ENCODE measurements at places on chromosomes 1 and 21.

DNA sequence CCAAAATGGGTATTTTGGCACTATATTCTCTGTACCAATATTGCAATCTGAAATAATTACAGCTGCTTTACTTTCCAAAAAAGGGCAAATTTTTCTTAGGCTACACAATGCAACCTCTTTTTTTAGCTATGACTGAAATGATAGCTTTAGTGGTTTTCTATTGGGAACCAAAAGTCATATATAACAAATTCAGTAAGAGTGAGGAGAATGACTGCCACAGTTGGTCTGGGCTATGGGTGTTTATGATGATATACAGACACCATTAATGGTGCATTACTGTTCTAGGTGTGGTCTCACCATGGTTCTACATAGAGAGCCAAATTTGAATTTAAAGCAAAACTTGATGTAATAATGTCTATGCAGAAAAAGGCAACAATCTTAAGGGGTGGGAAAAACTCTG, 72.3 kb upstream of the PTBP2 start:
- no peak for DNase-seq

GRCh38 chr1:241631674-241632073, 8.5 kb downstream of the CHML start:
- DNase-seq = no peak

- no peak for DNase-seq
Observed at GRCh38 chr1:220044678-220045355, 1.5 kb downstream of the EPRS1 start.

- no peak for DNase-seq
Observed at GRCh38 chr21:39845571-39846130, 21.6 kb upstream of the PCP4 start.

DNA sequence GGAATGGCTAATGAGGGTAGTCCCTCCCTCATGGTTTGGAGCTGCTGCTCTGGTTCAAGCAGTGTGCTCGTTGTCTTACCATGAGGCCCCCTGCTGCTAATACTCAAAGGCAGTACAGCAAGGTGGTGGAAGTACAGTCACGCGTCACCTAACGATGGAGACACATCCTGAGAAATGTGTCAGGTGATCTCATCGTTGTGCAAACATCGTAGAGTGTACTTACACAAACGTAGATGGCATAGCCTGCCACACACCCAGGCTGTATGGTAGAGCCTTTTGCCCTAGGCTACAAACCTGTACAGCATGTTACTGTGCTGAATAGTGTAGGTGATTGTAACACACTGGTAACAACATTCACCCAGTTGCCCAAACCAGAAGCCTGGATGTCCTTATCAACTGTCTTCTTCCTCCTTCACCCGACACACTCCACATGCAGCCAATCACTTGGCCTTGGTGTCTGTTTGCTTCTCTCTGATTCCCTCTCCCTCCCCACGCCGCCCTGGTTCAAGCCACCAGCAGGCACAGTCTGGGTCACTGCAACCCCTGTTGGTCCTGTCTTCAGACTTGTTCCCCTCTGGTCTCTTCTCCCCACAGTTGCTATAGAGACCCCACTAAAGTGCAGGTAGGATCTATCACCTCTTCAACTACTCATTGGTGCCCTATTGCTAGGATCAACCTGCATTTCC, 6.0 kb upstream of the KCNA2 start:
- no peak for DNase-seq

- DNase-seq = no peak
Observed at GRCh38 chr1:113859478-113860175, 11.9 kb downstream of the PTPN22 start.

DNA sequence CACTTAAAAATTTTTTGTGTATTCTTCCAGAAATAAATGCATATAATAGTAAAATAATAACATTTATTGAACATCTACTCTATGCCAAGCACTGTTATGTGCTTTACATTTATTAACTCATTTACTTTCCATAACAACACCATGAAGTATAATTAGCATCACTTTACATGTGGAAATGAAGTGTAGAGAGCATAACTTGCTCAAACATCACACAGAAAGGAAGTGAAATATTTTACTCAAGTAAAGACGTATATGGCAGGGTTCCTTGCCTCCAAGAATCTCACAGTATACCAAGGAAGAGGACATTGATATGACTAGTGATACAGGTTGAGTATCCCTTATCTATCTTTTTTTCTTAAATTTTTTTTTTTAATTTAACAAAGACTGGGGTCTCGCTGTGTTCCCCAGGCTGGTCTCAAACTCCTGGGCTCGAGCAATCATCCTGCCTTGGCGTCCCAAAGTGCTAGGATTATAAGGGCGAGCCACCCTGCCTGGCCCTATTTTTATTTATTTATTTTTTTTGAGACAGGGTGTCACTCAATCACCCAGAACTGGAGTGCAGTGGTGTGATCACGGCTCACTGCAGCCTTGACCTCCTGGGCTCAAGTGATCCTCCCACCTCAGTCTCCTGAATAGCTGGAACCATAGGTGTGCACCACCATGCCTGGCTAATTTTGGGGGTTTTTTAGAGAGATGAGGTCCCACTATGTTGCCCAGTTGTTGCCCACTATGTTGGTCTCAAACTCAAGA, 7.7 kb upstream of the CLIC4 start:
- DNase-seq = no peak

DNA sequence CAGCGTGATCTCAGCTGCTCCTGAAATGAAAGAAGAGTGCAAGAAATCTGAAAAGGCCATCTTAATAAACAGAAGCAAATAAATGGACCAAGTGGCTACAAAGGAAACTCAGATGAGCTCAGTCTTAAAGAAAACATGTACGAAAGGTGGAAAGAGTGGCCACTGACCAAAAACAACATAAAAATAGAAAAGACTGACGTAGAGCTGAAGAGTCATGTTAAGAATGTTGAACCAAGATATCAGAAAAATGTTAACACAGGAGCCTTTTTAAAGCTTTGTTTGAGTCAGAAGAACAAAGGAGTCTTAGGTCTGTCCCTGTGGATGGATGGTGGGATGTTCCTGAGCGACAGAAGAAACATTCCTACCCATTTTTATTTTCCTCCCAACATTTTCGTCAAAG, 30.8 kb upstream of the ZNF648 start:
- no peak for DNase-seq

DNA sequence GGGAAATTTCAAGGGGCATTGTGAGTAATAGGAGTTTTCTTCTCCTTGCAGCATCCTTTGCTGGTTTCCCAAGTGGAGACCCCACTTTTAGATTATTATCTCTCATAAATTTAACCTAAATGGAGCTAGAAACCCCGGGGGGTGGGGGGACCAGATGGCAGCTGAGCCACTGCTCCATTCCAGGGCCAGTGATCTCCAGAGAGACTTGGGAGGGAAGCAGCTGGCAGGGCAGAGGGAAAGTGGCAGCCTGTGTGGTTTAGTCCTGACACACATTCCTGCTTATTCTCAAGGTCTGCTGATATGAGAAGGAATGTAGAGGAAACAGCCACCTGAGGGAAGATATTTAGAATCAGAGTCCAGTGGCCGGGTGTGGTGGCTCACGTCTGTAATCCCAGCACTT, 16.3 kb downstream of the PCP4L1 start:
- no peak for DNase-seq

GRCh38 chr1:39317111-39317510, 112.6 kb downstream of the MACF1 start:
- DNase-seq = no peak

- no peak for DNase-seq
Observed at GRCh38 chr1:64042331-64043100, 160.9 kb upstream of the UBE2U start.

DNA sequence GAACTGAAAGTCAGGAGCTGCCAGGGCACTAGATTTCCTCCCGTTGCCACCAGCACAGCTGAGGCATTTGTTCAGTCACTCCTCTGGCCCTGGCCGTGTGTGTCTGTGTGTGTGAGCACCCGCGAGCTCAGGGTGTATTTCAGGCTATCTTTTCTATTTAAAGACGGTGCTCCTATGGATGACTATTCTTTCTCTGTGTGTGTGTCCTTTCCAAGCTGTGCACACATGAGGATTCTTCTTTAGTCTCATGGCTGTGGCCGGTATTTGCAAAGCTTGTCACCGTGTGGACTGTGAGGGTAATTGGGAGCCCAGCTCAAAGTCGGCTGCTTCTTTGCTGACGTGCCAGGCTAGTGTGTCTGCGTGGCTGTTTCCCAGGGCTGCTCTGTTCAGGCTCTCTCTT, 3.0 kb upstream of the KCND3 start:
- DNase-seq = no peak

DNA sequence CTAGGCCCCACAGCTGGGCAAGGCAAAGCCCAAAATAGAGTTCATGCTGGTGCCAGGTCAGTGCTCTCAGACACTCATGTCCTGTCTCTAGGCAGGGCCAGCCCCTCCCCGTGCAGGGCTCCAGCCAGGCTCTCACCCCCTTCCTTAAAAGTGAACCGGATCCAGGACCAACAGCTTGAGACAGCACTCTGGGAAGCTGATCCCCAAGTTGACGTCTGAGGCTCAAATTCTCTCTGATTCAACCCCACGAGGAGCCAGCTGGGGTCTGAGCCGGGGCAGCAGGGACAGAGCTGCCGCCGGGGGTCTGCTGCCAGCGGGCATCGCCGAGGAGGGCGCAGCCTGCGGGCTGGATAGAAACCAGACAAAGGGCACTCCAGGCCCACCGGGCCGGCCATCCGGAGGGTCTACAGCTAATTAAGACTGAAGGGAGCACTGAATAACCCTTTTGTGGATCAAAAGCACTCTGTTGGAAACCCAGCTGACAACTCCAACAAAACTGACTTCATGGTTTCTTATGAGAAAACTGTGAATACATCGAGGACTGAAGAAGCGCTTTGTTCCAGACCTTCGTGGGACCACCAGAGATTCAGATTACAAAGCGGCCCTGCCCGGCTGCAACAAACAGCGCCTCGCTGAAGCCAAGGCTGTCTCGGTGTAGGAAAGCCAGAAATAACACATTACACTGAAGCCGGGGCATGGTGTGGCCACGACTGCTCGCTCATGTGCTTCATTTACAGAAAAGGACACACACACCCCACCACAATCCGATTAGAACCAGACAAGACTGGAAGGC, 95.8 kb downstream of the PSMG1 start:
- DNase-seq = no peak

Data from H9 (cell line).